ENCODE measurements at places on chromosomes 6 and 20.

DNA sequence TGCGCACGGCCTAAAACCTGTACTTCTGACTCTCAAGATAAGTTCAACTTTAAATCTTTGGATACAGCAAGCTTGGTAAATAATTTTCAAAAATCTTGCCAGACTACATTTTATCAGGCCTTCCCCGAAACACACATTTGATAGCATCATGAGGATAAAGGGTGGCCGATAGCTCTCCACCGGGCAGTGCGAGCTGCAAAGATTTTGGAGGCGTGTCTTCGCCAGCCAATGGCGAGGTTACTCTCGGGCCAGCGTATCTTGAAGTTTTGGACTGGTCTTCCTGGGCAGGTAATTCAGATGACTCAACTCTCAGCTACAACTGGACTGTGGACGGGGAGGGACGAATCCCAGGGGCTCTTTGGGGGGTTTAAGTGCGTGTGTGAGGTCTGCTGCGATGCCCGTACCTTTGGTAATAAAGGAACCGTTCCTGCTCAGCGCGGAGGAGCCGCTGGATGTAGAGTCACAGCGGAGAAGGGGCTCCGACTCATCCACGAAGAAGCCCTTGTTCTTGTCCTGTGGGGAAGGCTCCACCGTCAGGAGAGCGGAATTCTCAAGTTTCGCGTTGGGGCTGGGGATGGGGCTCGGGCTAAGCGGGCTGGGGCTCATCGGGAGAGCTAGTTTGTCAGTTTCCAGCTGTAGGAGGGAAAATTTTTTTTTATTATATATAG, 75.3 kb downstream of the TNFRSF21 start:
- no peak overlapping the region for H3K4me3 ChIP-seq
- H3K36me3 ChIP-seq = peaks cover 3% of the 10 kb centered on the region
- H3K27ac ChIP-seq = no peak overlapping the region
- no peaks in the 10 kb centered on the region for H3K4me1 ChIP-seq

GRCh38 chr20:18837718-18838117, 24.1 kb downstream of the SCP2D1 start:
- H3K4me1 ChIP-seq = no peaks in the 10 kb centered on the region
- no peak overlapping the region for H3K4me3 ChIP-seq
- H3K27me3 ChIP-seq = no peaks in the 10 kb centered on the region
- no peak overlapping the region for H3K27ac ChIP-seq

DNA sequence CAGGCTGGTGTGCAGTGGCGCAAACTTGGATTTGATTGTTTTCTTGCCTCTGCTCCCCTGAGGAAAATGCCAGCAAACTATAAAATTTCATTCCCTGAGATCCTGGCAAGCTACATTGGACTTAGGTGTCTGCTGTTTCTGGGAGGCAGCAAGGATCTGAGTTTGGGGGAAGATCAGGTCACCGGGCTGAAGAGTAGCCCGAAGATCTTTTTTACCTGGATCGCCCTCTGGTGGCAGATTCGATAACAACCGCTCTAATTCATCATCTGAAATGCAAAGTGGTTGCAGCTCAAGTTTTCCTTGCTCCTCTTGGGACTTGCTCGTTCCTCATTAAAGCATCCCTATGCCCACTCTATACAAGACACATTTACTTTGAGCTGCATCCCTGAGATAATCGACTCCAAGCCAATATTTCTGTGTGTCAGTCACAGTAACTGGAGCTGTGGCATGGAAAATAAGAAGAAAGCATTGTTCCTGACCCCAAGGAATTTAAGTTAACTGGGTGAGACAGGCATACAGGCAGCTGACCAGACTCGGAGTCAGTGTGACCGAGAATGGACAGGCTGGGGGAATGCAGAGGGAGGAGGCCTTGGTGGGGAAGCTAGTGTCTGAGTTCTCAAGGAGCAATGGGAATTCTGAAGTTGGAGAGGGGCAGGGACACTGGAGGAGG, 131.8 kb upstream of the PROKR2 start:
- H3K27ac ChIP-seq = no peak overlapping the region
- no peak overlapping the region for H3K4me3 ChIP-seq
- no peak for DNase-seq
- no peaks in the 10 kb centered on the region for H3K4me1 ChIP-seq
- H3K27me3 ChIP-seq = peaks cover 16% of the 10 kb centered on the region
- H3K36me3 ChIP-seq = no peaks in the 10 kb centered on the region

DNA sequence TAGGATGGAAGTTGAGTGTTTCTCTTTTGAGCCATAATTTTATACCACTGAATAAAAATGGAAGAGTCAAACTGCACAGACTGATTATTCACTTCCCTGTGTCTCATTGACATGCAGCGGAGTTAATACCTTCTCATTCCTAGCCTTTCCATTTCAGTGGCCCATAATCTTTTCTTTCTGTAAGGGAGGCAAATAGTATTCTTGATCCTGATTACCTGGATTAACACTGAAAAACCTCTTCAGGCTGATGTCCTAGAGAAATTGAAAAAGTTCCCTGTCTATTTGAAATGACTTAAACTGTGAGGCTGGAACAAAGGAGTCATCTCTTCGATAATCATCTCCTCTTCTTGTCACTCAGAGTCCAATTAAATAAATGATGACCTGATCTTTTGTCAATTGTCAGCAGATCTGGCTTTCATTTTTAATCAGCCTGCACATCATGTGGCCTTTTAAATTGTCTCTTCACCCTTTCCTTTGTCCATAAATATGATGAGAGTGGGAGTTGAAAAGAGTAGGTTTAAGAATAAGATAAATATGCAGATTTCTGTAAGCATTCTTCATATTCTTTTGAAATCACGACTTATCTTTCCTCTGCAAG, 713.0 kb downstream of the EPM2A start:
- DNase-seq = no peak
- H3K27me3 ChIP-seq = no peaks in the 10 kb centered on the region
- no peaks in the 10 kb centered on the region for H3K36me3 ChIP-seq
- H3K4me1 ChIP-seq = no peaks in the 10 kb centered on the region
- H3K27ac ChIP-seq = no peak overlapping the region

DNA sequence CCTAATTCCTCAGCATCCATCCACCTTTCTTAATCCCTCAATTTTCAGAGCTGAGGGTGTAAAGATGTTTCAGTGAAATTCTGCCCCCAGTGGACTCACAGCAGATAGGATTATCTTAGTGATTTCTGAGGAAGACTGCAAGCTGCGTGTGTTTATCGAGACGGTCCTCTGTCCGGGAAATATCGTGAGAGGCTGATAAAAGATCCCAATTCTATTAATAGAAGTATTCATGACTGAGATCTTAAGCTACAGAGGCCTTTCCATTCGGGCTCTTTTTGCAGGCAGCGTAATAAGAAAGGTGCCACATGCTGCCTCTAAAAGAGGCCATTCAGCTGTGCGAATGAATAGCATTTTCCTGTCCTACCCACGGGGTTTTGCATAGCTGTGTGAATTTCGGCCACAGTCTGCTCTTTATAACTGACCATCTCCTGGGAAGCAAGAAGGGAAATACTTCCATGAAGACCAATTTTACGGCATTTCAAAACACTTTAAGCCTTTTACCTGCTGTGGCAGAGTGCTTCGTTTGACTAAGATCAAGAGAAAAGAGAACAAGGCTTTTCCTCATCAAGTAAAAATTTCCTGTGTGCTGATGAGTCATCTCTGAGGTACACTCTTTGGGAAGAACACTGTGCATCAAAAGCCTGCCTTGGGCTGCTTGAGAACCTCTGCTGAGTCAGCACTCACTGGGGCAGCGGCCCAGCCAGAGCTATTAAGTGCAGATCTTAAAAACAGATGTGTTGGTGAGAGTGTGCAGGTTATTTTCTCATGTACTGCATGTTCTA, 208.8 kb downstream of the ARHGAP18 start:
- DNase-seq = no peak
- no peaks in the 10 kb centered on the region for H3K36me3 ChIP-seq
- no peak overlapping the region for H3K27ac ChIP-seq
- H3K4me3 ChIP-seq = no peak overlapping the region
- H3K4me1 ChIP-seq = peaks cover 26% of the 10 kb centered on the region

DNA sequence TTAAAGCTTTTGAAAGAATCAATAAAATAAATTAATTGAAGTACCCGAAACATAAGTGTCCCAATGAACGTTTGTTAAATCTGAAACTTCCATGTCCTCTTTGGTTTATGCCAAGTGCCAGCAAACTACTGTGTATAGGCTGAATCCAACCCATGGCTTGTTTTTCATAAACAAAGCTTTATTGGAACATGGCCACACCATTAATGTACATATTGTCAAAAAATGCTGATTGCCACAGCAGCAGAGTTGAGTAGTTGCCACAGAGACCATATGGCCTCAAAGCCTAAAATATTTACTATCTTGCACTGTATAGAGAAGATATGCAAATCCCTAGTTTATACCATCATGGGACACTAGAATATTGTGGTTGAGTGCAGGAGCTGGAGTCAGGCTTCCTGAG, 406.1 kb downstream of the MAFB start:
- no peak overlapping the region for H3K4me3 ChIP-seq
- DNase-seq = no peak
- H3K27ac ChIP-seq = no peak overlapping the region
- H3K36me3 ChIP-seq = no peaks in the 10 kb centered on the region

DNA sequence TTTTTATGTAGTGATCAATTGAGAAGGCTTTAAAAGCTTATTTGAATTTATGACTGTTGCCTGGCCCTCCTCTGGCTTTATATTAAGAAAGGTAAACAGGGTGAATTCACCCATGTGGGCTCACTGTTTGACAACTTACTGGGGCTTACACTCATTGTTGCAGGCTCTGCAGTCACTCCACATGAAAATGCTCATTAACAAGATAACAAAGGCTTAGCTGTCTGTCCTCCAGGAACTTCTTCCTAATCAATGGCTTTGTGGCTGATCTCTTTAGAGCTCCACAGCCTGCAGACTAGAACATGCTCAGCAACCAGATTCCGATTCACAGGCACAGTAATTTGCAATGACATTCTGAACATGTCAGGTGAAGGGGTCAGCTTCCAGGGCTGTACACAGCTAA, 323.2 kb upstream of the MAN1A1 start:
- no peak overlapping the region for H3K4me3 ChIP-seq
- H3K27me3 ChIP-seq = no peaks in the 10 kb centered on the region
- DNase-seq = no peak
- no peaks in the 10 kb centered on the region for H3K4me1 ChIP-seq
- no peaks in the 10 kb centered on the region for H3K36me3 ChIP-seq

- H3K36me3 ChIP-seq = no peaks in the 10 kb centered on the region
- no peak overlapping the region for H3K4me3 ChIP-seq
- no peak overlapping the region for H3K27ac ChIP-seq
- no peaks in the 10 kb centered on the region for H3K4me1 ChIP-seq
Measured at GRCh38 chr6:129446272-129447197, 263.4 kb downstream of the ARHGAP18 start.

GRCh38 chr6:35833536-35833935, 28.4 kb downstream of the LHFPL5 start:
- H3K27ac ChIP-seq = no peak overlapping the region
- no peak overlapping the region for H3K4me3 ChIP-seq
- H3K27me3 ChIP-seq = no peaks in the 10 kb centered on the region

DNA sequence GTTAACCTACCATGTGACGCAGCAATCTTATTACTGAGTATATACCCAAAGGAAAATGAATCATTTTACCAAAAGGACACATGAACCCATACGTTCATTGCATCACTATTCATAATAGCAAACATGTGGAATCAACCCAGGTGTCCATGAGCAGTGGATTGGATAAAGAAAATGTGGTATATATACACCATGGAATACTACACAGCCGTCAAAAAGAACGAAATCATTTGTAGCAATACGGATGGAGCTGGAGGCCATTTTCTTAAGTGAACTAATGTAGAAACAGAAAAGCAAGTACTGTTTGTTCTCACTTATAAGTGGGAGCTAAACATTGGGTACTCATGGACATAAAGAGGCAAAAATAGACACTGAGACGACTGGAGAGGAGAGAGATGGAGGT, 44.2 kb downstream of the TBPL1 start:
- no peaks in the 10 kb centered on the region for H3K36me3 ChIP-seq
- H3K27me3 ChIP-seq = no peaks in the 10 kb centered on the region
- H3K4me1 ChIP-seq = no peaks in the 10 kb centered on the region
- H3K4me3 ChIP-seq = no peak overlapping the region
- H3K27ac ChIP-seq = no peak overlapping the region

- H3K27ac ChIP-seq = peak overlapping the region; percentile 23
- H3K4me1 ChIP-seq = peaks cover 9% of the 10 kb centered on the region
- no peaks in the 10 kb centered on the region for H3K27me3 ChIP-seq
- no peak for DNase-seq
Measured at GRCh38 chr6:47631269-47631772, 67.1 kb upstream of the ADGRF4 start.

- H3K27ac ChIP-seq = no peak overlapping the region
- no peaks in the 10 kb centered on the region for H3K27me3 ChIP-seq
- peaks cover 30% of the 10 kb centered on the region for H3K4me1 ChIP-seq
- DNase-seq = no peak
- no peak overlapping the region for H3K4me3 ChIP-seq
Measured at GRCh38 chr20:8389381-8390036, 257.4 kb downstream of the PLCB1 start.

- no peaks in the 10 kb centered on the region for H3K36me3 ChIP-seq
- H3K4me1 ChIP-seq = peaks cover 2% of the 10 kb centered on the region
- DNase-seq = no peak
- no peak overlapping the region for H3K4me3 ChIP-seq
- H3K27ac ChIP-seq = no peak overlapping the region
- H3K27me3 ChIP-seq = no peaks in the 10 kb centered on the region
Measured at GRCh38 chr6:44538807-44539201, 151.3 kb downstream of the CDC5L start.

DNA sequence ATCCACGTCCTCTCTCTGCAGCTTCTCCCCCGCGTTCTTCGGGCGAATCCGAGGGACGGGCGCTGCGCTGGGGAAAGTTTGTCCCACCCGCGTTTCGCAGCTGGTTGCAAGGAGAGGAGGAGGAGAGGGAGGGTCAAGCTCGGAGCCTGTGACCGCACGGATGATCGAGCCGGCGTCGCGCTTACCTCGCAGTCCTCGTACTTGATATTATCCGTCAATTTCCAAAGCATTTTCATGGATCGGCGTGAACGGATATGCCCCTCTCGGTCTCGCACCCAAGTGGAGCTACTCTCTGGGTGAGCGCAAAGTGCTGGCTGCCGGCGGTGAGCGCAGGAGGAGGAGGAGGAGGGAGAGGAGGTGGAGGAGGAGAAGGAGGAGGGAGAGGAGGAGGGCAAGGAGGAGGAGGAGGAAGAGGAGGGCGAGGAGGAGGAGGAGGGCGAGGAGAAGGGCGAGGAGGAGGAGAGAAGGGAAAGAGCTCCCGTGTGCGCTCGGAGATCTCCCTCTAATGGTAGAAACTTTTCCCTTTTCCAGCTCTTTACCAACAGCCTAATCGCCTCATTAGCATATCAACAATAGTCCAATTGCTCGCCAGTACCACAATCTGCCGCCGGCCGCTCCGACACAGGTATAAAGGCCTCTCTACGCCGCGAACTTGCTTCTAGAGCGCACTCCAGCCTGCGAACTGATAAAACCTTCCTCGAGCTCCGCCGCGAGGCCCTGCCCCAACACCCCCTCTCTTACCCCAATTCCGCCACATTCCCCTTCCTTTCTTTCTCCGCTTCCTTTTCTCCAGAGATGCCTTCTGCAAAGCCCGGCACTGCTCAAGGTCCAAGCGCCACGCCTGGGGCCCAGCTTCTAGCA, at the start of gene TFAP2A:
TSS of gene TFAP2A (minus strand) at position 319 of the 861 bp plus-strand sequence. CDS start at position 236, 83 bp downstream.
- H3K36me3 ChIP-seq = no peaks in the 10 kb centered on the region
- H3K4me3 ChIP-seq = no peak within 1 kb of the TSS
- H3K4me1 ChIP-seq = peaks cover 33% of the 10 kb centered on the region

GRCh38 chr6:155314773-155315515, 660 bp upstream of the TFB1M start:
- no peak for DNase-seq
- H3K4me1 ChIP-seq = peaks cover 46% of the 10 kb centered on the region
- H3K4me3 ChIP-seq = peak overlapping the region; percentile 82
- H3K27me3 ChIP-seq = no peaks in the 10 kb centered on the region
- H3K27ac ChIP-seq = peak overlapping the region; percentile 92

GRCh38 chr20:57682184-57683101, 27.4 kb downstream of the PMEPA1 start:
- no peak for DNase-seq
- no peaks in the 10 kb centered on the region for H3K36me3 ChIP-seq
- peak overlapping the region; percentile 14 for H3K4me3 ChIP-seq
- no peak overlapping the region for H3K27ac ChIP-seq
- H3K4me1 ChIP-seq = peaks cover 22% of the 10 kb centered on the region

All from spleen (tissue), 13 donors.